ENCODE measurements at places on chromosomes 13 and 19.

- DNase-seq: no peak
Measured at GRCh38 chr13:85277748-85278147, 521.5 kb downstream of the SLITRK6 start.

DNA sequence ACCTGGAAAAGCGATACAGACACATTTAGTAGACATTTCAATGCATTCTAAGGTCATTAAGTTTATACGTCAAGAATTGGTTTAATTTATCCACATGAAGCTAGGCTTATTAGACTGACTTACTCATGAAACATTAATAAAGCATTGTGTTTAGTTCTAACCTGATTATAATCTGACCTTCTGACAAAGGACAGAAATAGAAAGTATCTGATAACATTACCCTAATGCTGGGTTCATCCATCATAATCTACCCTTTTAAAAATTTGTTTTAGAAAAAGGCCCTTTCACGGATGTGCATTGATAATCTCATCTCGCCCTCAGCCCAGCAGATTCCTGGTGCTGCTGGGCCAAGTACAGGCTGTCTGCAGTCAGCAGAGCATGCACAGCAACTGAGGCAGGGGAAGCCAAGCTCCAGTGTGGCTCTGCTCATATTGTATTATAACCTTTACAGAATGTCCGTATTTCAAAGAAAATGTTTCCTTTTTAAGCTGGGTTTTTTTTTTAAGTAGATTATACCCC, 142.1 kb upstream of the MAB21L1 start:
- DNase-seq: no peak

GRCh38 chr13:110575322-110576069, 14.0 kb upstream of the RAB20 start:
- DNase-seq: no peak

- no peak for DNase-seq
Measured at GRCh38 chr13:64849196-64849595, 2380.9 kb downstream of the PCDH9 start.

- DNase-seq: no peak
Measured at GRCh38 chr19:7512400-7512851, 3.5 kb upstream of the ZNF358 start.

- no peak for DNase-seq
Measured at GRCh38 chr13:59601993-59602392, 561.7 kb downstream of the DIAPH3 start.
